ENCODE measurements at places on chromosomes 5 and 9.

GRCh38 chr9:124258607-124259157, 933 bp downstream of the NEK6 start:
- no peak for DNase-seq

DNA sequence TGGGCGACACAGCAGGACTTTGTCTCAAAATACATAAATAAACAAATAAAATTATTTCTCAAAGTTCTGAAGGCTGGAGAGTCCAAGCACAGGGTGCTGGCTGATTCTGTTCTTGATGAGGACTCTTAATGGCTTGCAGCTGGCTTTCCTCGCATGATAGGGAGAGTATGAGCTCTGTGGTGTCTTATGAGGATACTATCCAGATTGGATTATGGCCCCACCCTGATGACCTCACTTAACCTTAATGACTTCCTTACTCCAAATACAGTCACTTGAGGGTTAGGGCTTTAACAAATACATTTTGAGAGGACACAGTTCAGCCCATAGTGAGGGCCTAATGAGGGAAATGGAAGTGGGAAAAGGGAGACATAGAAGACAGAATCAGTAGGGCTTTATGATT, 87.7 kb downstream of the FOCAD start:
- DNase-seq: no peak

DNA sequence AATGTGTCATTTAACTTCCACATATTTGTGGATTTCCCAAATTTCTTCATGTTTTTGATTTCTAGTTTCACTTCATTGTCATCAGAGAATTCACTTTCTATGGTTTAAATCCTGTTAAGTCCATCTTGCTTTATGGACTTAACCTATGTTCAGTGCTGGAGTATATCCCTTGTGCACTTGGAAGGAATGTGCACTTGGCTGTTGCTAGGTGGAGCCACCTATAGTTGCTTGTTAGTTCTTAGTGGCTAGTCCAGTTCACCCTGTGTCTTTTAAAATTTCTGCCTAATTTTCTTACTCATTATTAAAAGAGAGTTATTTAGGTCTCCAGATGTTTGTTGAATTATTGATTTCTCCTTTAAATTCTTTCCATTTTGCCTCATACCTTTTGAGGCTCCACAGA, 1472.5 kb upstream of the CDH6 start:
- no peak for DNase-seq

- DNase-seq: no peak
These were observed 494 bp upstream of the CXXC5 start for GRCh38 chr5:139647506-139648204.

- no peak for DNase-seq
These were observed 376.6 kb upstream of the TUSC1 start for GRCh38 chr9:26054600-26055520.

- no peak for DNase-seq
These were observed 82.2 kb downstream of the SMIM23 start for GRCh38 chr5:171867786-171868185.

DNA sequence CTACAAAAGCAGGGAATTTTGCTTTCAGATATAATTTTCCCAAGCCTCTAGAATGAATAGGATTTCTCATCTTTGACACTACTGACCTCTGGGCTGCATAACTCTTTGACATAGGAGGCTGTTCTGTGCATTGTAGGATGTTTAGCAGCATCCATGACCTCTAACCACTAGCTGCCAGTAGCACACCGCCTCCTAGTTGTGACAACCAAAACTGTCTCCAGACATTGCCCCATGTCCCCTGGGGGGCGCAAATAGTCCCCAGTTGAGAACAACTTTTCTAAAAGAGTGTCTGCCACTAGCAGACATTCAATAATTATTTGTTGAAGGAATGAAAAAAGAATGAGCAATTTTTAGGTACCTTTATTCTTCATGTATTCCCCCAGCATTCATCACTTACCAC, 51.8 kb downstream of the POU4F3 start:
- no peak for DNase-seq

- DNase-seq: no peak
These were observed 4.1 kb upstream of the CDC20B start for GRCh38 chr5:55177078-55177477.

- no peak for DNase-seq
These were observed 4.4 kb upstream of the PDE6A start for GRCh38 chr5:149948993-149949392.

GRCh38 chr5:14830210-14831005, 41.2 kb downstream of the ANKH start:
- DNase-seq: no peak

DNA sequence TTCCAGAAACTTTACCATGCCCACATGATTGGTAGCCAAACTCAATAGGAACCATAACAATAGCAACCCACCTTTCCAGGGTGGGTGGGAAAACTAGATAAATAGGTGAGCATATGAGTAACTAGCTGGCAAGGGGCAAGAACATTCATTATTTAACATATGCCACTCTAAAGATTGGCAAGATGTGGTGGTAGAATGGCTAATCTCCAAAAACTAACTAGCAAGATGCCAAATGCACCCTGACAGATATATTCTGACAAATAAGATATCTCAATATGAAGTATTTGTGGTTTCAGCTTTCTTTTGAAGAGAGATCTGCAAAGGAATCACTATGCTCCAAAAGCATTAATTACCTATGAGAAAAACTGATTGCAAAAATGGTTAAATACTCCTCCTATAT, 895.6 kb downstream of the TLE1 start:
- no peak for DNase-seq

DNA sequence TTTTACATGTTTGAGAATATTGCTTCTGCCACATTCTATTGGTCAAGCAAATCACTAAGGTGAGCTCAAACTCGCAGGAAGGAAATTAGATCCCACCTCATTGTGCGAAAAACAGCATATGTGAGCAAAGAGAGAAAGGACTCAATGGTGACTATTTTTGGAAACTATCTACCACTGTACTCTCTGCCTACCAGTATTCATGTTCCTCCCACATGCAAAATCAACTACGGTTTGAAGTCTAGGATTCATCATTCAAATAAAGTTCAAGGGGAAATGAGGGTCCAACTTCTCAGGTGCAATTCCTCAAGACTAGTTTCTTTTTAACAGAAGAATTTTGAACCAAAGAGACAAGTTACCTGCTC, 60.6 kb downstream of the FAM174A start:
- DNase-seq: no peak

- no peak for DNase-seq
These were observed 5.0 kb upstream of the AJM1 start for GRCh38 chr9:136837146-136837855.

DNA sequence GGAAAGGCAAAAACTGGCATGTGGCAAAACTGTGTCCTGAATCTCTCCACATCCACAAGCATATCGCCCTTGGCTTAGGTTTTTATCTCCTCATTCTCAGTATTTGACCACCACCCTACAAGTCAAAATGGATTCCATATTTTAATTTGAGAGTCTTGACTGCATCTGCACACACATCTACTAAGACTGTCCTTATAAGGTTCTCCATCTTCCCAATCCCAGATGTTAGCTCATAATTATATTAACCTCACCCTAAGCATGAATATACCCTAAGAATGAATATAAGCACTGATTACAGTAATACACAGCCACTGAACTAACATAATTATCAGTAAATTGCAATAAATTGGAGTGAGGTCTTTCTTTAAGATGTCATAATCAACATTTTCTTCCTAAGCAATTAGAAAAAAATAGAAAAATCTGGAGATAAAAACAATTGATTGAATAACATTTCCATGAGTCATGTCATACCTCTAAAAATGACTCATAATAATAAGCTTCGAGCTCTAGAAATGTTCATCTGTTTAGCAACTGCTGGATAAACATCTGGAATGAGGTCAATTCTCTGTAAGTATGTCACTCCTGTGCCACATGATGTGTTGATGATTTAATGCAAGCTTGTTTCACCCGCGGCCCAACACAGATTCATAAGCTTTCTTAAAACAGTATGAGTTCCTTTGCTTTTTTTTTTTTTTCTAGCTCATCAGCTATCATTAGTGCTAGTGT, 39.9 kb upstream of the PAM start:
- no peak for DNase-seq

DNA sequence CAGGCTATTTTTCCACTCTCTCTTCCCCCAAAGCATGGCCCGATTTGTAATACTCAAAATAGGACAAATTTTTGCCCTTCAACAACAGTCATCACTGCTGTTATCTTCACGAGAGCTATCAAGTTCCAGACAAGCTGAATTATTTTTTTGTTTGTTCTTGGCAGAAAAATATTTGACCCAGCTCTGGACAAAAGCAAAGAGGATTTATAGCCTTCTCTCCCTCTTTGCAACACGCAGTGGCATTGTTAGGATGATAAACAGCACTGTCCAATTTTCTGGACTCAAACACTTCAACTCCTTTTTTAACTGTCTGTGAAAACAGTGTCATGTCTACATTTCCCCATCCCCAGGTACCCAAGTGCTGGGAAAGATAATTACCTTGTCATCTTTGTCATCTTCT, 160.3 kb downstream of the SLF1 start:
- no peak for DNase-seq

DNA sequence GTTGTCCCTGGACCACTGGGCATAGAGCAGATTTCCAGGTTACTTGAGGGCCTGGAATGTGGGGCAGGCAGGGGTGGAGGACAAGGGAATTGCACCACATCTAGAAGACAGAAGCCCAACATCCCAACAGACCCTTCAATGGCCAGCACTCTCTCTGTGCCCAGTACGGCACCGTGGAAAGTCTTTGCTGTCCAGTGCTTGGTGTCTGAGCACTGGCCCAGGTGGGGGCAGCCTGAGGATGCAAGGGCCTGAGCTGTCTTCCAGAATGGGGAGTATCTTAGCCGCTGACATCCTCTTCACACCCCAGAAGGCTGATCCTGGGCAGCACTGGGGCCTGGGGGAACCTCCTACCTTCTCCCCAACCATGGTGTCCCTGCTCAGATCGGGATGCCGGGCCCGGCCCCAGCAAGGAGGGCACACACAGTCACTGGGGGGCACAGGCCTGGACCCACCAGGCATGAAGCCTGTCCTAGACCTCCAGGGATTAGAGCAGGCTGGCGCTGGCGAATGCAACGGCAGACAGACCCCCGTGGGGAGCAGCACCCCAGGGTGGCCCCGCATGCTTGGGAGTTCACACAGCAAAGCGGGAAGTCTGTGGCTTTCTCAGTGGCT, 40.6 kb upstream of the OLFM1 start:
- DNase-seq: no peak

GRCh38 chr9:134670042-134670525, 28.5 kb downstream of the COL5A1 start:
- no peak for DNase-seq

- DNase-seq: no peak
These were observed 347.3 kb downstream of the CDH12 start for GRCh38 chr5:22505891-22506290.

GRCh38 chr9:35563791-35564197, 41.3 kb upstream of the TESK1 start:
- no peak for DNase-seq

- no peak for DNase-seq
These were observed 6.8 kb downstream of the TENT4A start for GRCh38 chr5:6719896-6720560.

GRCh38 chr5:160105686-160106360, 13.4 kb downstream of the PWWP2A start:
- DNase-seq: no peak

GRCh38 chr5:176775409-176775808, 35.0 kb upstream of the UNC5A start:
- no peak for DNase-seq

DNA sequence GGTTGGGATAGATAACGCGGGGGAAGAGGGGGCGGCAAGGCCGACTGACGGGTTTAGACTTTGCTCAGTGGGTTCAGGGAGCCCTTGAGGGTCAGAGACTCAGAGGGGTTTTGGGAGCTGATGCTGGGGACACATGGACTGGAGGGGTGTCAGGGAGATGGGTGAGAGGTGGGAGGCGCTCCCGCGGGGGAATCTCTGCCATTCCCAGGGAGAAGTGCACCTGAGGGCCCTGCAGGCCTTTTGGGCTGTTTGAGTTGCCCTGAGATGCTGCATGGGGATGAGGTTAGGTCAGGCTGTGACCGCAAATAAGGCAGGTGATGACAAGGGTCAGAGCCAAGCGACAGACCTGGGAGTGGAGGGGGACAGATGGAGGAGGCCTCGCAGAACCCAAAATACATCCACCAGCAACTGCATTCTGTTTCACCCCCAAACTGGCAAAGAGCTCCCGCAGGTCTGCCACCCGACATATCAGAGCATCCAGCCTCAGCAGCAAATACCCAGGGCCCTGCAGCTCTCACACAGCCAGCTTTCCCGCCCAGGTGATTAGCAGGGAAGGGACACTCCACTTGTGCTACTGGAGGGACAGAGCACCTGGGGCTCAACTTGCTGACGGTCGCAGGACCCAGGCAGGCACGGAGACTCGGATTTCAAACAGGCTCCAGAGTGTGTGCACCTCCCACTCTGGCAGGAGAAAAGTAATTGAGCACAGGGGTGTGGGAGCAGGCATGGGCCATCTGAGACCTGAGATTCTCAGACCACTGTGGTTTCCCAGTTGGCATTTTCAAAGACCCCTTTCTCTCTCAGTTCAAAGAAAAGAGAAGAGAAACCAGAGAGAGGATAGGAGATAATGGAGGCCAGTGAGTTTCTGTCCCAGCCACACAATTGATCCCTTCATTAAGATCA, 26.4 kb downstream of the TMOD1 start:
- no peak for DNase-seq

- DNase-seq: no peak
These were observed 390.4 kb downstream of the TMEM38B start for GRCh38 chr9:106084702-106085101.

DNA sequence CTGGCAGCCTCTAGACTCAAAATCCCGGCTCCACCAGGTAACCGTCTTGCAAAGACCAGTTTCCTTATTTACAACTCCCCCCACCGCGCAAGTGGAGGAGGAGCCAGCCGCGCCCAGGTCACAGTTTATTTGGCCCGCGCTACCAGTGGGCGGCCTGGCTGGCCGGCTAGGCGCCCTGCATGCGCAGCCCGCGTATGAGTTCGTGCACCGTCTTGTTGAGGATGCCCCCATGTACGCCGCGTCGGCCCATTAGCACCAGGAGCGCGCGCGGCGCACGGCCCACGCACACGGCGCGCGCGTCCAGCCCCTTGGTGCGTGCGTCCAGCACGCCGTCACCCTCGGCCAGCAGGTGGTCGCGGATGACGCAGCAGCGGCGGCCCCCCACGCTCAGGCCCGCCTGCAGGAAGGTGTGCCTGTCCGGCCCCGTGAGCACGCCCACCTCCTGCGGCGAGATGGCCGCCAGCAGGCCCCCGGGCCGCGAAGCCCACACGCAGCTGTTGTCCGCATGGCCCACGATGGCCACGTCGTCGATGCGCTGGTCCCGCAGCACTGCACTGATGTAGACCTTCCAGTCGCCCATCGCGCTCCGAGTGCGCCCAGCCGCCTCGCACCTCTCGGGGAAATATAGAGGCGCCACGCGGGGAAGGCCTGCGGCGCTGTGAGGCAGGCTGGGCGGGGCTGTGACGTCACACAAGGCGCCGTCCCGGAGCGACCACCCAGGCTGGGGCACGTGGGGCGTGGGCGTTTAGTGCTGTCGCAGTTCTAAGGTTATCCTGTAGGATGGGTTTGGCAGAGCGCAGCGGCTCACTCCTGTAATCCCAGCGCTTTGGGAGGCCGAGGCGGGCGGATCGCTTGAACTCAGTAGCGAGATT, at the start of gene PFN3:
Gene PFN3, minus strand, starts transcription at position 665 of the 872 bp plus-strand sequence. Its CDS starts 85 bp downstream, at position 580.
- no peak for DNase-seq
